ENCODE measurements at places on chromosomes 11 and 22. TPM values are rescaled to one million over a fixed set of nuclear protein-coding genes. Genes with fewer than 3 reads are reported as not detected.

- no peak for DNase-seq
Measured at GRCh38 chr11:34331329-34331728, 26.5 kb downstream of the ABTB2 start.

IL10RA gene
- total RNA-seq, result 247 TPM

GRCh38 chr11:8809241-8809938 lies 101.6 kb upstream of the AKIP1 start:
- no peak for DNase-seq

- DNase-seq, result no peak
Measured at GRCh38 chr11:72233773-72234513, 9.4 kb downstream of the INPPL1 start.

BLID gene
- total RNA-seq, result not detected

LIF gene
- total RNA-seq, result 304 TPM

ESRRA gene
- total RNA-seq, result 54.0 TPM

PIWIL4 gene
- 0.79 TPM for total RNA-seq

IGLL1 gene
- total RNA-seq, result 0.42 TPM

FAM76B gene
- total RNA-seq, result 51.3 TPM

GRCh38 chr11:71843858-71844257 lies 10.9 kb downstream of the DEFB108B start:
- DNase-seq, result no peak

DNA sequence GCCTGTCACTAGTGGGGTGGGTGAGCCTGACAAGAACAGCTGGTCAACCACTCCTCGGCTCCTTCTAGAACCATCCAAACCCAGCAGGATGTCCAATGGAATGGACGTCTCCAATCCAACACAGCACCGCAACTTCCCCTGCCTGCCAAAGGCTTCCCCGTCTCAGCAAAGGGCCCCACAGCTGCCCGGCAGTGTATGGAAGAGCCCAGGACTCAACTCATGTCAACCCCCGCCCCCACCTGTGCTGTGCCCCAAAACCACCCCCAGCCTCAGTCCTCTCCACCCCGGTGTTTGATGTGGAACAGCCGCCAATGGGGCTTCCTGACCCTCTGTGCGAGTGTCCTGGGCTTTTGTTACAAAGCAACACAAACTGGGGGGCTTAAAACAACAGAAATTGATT lies 223.8 kb downstream of the CTTN start:
- no peak for DNase-seq

GRCh38 chr11:84675396-84676025 lies 951.6 kb downstream of the DLG2 start:
- no peak for DNase-seq

GRCh38 chr22:49575703-49576081 lies 252.0 kb downstream of the BRD1 start:
- no peak for DNase-seq

GRCh38 chr11:122305426-122306320 lies 189.7 kb upstream of the BLID start:
- DNase-seq, result no peak

CCDC87 gene
- total RNA-seq, result 0.12 TPM

DNA sequence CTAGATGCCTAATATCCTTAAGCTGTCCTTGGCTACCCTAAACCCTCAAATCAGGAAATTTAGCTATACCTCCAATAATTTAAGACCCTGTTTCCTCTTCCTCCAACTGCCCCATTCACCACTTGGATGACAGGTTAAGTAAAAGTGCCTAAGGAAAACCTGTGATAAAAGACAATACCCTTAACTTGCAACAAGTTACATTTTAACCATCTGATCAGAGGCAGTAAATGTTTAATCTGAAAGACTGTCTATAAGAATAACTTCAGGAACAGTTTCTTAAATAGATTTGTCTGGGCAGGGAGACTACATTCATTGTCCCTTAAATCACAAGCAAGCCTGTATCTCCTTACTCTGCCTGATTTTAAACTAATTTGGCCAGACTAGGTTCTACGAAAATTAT lies 129.1 kb downstream of the APOL5 start:
- DNase-seq, result no peak

DNA sequence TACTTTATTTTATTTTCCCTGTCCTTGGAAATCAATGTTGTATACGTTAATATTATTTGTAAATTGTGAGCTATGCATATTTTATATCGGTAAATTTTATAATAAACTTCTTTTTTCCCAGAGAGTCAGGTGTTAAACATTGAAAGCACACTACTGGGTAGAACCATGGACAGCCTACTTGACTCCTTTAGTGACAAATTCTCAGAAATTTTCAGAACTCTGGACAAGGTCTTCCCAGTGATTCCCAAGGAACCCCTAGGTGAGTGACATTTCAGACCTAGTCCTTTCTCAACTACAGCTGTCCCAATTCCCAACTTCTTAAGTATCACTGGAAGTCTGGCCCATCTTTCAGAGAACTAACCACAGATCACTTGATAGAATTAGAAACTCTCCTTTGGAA lies 107.2 kb downstream of the RCN1 start:
- DNase-seq, result no peak

TSGA10IP gene
- total RNA-seq, result not detected

GRCh38 chr11:104338186-104338585 lies 174.2 kb upstream of the PDGFD start:
- DNase-seq, result no peak

DNA sequence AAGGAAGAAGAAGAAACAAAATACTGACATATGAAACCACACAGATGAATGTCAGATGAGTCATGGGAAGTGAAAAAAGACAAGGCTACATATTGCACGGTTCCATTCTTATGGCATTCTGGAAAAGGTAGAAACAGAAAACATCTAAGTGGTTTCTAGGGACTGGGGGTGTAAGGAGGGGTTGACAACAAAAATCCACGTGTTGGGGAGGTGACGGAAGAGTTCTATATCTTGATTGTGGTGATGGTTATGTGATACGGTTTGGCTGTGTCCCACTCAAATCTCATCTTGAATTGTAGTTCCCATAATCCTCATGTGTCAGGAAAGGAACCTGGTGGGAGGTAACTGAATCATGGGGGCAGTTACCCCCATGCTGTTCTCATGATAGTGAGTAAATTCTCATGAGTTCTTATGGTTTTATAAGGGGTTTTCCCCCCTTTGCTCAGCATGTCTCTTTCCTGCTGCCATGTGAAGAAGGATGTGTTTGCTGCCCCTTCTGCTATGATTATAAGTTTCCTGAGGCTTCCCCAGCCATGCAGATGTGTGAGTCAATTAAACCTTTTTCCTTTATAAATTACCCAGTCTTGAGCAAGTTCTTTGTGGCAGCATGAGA lies 6.4 kb upstream of the ARFGAP3 start:
- DNase-seq, result no peak

DNA sequence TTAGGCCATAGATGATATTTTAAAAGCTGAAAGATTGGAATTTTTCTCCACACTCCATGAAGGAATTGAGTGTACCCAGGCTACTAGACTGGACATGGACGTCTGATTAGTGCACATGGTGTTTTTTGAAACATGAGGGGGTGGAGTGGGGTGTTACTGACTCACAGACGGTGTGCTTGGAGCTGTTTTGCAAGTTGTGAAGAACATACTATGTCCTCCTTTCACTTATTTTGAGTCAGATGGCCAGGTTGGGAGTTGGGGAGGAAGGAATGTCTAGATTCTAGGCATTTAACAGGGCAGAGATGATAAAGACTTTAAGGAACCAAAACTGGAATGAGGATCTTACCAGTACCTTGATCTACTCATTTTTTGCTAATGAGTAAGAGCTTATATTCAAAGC lies 158.1 kb upstream of the MTNR1B start:
- no peak for DNase-seq

DNA sequence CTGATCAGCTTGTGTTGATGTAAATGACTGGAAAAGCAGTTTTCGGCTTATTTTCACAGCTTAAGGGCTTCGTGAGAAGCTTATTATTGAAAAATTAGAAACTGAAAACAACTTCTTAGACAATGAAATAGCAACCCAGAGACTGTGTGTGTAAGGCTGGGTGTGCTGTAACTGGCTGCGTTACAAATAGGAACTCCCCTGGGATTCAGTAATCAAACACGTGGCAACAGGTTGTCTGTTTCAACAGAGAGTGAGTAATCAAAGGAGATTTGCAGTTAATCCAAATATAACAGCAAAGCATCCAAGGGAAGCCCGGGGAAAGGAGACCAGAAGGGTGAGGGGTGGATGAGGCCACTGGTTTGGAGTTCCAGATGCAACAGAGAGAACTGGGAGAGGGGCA lies 19.2 kb downstream of the NTM start:
- no peak for DNase-seq

DNA sequence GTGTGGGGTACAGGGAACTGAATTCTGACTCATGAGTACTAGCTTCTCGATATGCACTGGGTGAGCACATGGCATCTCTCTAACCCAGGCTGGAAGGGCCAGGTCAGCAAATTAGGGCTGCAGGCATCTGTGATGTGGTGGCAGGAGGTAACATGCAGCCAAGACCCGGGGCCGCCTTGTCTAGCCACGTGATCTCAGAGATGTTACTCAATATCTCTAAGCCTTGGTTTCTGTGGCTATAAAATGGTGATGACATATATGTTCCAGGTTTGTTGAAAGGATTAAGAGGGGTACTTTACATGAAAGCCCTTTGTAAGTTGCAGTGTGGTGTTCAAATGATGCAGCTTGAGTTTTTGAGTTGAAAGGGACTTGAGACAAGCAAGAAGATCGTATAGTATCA lies 3.2 kb downstream of the ST14 start:
- DNase-seq, result no peak

CCDC73 gene
- 0.47 TPM for total RNA-seq

- DNase-seq, result no peak
Measured at GRCh38 chr11:38014405-38014804, 1416.4 kb upstream of the RAG2 start.

GRCh38 chr11:120108785-120109168 lies 29.1 kb downstream of the TRIM29 start:
- no peak for DNase-seq

SLN gene
- not detected for total RNA-seq

DNA sequence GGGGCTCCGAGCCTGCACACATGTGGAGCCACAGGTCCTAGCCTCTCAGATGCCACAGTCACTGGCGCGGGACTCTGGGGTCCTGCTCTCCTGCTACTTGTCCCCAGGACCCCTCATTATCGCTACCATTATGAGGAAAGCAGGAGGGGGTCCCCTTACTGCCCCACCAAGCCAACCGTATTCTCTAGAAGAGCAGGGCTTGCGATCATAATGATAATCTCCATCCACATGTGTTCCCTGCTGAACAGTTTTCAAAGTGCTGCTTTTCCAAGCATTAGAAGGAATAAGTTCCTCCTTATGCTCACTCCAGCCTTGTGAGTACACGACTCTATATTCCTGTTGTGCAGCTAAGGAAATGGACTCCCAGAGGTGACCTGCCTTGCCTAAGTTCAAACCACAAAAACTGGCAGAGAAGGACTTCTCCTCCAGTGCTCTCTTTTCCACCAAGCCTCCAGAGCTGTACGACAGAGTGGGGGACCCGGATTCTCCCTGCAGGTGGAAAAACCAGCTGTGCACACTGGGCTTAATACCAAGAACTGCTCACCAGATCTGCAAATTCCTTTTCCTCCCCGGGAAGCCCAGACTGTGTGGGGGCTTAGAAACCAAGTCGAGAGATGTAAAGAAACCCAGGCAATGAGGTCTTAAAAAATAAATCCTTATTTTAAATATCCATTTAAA lies 92.8 kb upstream of the DRD2 start:
- DNase-seq, result no peak

GRCh38 chr11:110303414-110303826 lies 7.0 kb upstream of the RDX start:
- no peak for DNase-seq

DNA sequence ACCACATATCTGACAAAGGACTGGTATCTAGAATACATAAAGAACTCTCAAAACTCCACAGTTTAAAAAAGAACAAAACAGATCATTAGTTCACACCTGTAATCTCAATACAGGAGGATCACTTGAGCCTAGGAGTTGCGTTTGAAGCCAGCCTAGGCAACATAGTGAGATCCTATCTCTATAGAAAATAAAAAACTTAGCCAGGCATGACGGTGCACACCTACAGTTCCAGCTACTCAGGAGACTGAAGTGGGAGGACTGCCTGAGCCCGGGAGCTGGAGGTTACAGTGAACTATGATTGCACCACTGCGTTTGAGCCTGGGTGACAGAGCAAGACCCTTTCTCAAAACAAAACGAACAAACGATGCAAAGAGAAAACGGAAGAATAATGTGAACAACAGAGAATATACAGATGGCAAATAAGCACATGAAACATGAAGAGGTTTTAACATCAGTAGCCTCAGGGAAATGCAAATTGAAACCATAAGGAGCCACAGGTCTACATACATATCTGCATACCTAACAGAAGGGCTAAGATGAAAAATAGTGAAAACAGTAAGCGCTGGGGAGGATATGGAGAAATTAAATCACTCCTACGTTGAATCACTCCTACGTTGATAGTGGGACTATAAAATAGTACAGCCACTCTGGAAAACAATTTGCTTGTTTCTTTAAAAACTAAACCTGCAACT lies 70.7 kb downstream of the DGCR2 start:
- no peak for DNase-seq

GRCh38 chr22:25395915-25396314 lies 168.6 kb upstream of the GRK3 start:
- no peak for DNase-seq

- DNase-seq, result no peak
Measured at GRCh38 chr11:86396396-86396795, 21.7 kb downstream of the CCDC81 start.

POU2AF3 gene
- total RNA-seq, result not detected

GRCh38 chr11:121652971-121653370 lies 200.2 kb upstream of the SORL1-AS1 start:
- no peak for DNase-seq

DNA sequence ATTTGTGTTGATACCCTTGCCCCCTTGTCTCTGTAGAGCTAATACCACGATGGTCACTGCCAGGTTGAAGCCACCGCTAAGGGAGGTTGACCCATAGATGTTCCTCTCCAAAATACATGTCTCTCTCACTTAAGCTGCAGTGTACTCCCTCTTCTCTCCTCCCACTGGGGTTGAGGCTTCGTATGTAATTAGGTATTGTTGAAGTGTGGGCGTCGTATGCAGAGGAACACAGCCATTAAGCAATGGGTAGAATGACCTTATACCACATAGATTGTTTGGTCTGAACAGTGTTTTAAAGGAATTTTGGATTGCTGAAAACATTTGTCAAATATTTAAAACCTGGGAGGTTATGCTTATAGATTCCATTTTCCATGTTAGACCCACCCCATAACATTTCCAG lies 71.9 kb downstream of the TRAF6 start:
- no peak for DNase-seq

DNA sequence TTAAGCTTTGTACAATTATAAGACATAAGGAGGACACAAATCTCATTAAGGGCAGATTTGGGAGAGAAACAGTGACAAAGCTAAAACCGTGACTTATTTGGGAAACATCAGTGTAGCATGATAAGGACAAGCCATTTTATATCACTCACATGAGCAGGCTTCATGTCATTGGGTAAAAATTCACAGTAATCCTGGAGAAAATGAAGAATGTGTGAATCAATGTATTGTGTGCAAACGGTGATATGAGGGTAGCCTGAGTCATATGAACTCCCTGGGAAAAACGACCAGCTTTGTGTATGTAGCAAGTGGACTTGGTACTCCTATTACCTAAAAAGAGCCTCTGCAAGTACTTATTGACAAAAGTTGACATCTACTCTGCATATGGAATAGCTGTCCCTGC lies 6.0 kb upstream of the TRIM34 start:
- DNase-seq, result no peak

GRCh38 chr22:48357196-48357595 lies 1470.5 kb downstream of the BRD1 start:
- DNase-seq, result no peak

UBQLNL gene
- total RNA-seq, result 0.55 TPM

RIMBP3B gene
- 0.05 TPM for total RNA-seq

MICAL2 gene
- total RNA-seq, result 168 TPM

GRCh38 chr11:122101625-122102291 lies 14.3 kb downstream of the BLID start:
- DNase-seq, result no peak

APOBEC3F gene
- 39.8 TPM for total RNA-seq

All from activated CD8-positive, alpha-beta memory T cell treated with anti-CD3 and anti-CD28 coated beads, Interleukin-2, amount 10 ng/mL, durations not matched to agents 7 days and 5 days (primary cell).